ENCODE measurements at places on chromosomes 5 and 9.

DNA sequence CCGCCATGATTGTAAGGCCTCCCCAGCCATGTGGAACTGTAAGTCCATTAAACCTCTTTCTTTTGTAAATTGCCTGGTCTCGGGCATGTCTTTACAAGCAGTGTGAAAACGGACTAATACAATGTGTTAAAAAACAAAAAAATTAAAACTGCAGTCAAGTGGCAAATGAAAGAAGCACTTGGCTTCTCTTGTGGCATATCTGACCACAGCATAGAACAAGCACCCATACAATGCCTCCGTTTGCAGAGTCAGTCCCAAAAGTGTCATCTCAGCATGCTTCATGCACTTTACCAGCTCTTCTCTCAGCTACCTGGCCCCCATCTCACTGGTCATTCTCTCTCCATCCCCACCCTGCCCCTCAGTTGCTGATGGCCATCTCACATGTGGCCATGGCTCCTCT is 51.1 kb upstream of the DAPK1 start:
- no peak for DNase-seq

DNA sequence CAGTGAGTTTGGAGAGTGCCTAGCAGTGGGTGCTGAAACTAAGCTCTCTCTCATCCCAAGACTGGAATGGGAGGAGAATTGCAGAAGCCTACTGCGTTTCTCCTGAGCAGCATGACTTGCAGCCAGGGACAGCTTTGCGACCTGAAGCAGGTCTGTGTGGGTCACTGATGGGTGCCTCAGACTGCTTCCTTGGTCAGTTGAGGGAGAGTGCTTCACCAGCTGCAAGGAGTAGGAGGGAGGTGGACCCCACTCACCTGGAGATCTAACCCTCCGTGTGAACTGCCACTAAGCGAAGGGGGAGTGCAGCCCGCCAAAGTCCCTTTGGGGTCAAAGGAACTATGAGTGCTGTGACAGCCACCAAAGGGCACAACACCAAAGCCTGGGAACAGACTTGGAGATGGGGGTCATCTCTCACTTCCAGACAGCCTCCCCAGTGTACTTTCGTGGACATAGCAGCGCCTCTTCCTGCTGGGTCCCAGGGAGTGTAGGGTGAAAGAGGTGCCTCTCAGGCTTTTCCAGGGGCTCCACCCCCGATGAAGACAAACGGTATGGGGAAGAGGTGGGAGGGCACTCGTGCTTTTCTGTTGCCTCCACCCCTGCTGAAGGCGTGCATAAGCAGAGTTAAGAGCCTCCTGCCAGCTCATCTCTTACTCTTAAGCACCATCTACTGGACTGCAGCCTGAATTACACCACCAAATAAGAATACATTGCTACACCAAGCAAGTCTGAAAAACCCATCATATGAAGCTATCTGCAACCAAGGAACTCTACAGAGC is 34.3 kb upstream of the MACIR start:
- DNase-seq, result peak; percentile 10

DNA sequence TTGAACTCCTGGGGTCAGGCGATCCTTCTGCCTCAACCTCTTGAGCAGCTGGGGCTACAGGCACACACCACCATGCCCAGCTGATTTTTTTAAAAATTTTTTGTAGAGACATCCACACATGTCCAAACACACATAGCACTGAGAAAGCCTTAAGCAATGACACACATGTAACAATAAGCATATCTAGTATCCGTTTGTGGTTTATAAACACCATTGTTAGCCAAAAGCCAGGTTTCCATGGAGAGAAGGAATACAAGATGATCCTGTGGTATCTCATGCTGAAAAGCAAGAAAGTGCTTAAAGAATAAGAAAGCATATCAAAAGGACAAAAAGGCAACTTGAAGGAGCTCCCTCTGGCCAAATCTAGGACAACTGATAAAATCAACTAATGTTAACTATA is 29.7 kb upstream of the SLC1A3 start:
- no peak for DNase-seq

- no peak for DNase-seq
Measured at GRCh38 chr9:126981218-126981617, 66.6 kb downstream of the RALGPS1 start.

DNA sequence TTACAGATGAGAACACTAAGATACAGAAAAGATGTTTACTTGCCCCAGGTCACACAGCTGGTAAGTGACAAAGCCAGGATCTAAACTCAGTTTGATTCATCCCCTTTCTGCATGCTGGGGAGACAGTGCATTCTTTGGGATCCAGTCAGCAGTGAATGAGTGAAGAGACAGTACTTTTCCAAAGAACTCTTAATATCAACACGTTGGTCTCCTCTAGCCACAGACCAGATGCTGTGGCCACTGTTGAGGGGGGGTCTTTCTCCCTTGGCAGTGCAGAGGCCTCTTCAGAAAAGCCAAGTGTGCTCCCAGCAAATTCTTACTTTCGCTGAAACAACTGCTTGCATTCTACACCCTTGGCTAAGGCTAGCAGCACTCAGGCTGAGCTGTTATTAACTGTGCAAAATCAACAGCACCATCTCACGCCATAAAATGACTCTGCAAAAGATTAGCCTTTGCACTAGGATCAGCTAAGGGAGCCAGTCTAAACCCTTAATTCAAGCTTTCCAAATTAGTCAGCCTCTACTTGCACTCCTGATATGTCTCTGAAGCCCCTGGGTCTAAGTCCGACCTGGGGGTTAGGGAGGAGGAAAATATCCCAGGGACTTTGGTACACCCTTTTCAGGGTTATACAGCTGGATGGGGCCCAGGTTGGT is 4.8 kb upstream of the TMEM171 start:
- no peak for DNase-seq

GRCh38 chr5:83400701-83401100 is 70.8 kb upstream of the VCAN start:
- no peak for DNase-seq

GRCh38 chr9:36317766-36318165 is 59.5 kb upstream of the GNE start:
- no peak for DNase-seq

Measured in stimulated activated CD4-positive, alpha-beta T cell treated with anti-CD3 and anti-CD28 coated beads, Interleukin-1b, Interleukin-23, amount 100 ng/mL, for 48 hours (primary cell).